Astrocyte of the cerebellum (primary cell): ENCODE measurements at places on chromosomes 1 and 21.

DNA sequence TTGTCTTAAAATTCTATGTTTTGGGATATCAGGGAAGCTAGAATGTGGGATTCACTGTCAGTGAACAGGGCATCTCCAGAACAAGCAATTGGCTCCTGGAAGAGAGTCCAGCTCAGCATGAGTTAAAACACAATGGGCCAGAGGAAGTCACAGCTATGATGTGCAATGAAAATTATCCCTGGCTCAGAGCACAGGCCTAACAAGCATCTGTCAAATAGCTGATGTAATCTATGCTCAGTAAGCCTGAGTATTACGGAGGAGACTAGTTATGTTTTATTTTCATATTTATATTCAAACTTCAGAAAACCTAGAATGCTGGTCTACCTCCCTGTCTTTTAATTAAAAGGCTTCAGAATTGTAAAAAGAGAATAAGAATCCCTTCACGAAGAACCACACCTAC lies 41.6 kb downstream of the PARP1 start:
- peak; percentile 8 for DNase-seq

- DNase-seq, result no peak
Observed at GRCh38 chr1:59605761-59606160, 209.0 kb upstream of the HOOK1 start.

GRCh38 chr1:224380003-224380402 lies 23.3 kb downstream of the CNIH4 start:
- no peak for DNase-seq

GRCh38 chr1:18947570-18947969 lies 8.9 kb downstream of the IFFO2 start:
- DNase-seq, result no peak

DNA sequence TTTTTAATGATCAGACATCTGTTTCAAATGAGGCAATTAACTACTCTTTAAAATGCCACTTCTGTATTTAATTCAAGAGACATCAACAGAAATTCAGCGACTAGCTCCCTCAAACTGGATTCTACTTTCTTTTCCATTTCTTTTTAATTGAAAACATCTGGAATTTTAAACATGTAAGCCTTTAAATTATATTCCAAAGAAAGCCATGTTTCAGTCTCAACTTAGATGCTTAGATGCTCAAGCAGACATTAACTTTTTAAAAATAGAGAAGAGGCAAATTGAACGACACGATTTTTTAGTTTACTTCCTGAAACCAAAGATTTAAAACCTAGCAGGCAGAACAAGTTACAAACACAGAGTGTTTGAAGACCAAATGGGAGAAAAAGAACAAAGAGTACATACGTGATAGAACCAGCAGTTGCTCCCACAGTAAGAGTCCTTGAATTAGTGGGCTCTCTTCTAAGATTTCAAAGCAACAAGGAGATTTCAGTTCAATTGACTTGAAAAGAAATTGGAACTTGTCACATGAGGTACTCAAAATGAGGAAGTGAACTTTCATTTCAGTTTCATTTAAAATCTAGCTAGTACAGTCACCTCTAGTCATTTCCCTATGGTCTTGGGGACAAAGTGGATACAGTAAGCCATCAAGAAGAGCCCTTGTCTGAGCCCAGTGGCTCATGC lies at the start of gene CTSS:
TSS of gene CTSS (minus strand) at position 483 of the 681 bp plus-strand sequence. CDS start 1,015 bp downstream, outside the sequence.
- no peak for DNase-seq

DNA sequence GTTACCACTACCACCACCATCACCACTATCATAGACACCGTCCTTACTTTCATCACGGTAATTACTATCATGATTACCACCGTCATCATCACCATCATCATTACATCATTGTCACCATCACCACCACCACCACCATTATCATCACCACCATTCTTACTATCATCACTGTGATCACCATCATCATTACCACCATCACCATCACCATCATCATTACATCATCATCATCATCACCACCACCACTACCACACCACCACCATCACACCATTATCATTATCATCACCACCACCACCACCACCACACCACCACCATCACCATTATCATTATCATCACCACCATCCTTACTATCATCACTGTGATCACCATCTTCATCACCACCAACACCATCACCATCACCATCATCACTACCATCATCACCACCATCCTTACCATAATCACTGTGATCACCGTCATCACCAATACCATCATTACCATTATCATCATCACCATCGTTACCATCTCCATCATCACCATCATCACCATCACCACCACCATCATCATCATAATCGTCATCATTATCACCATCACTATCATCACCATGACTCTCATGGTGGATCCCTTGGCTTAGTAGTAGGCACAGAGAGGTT lies 244.4 kb upstream of the C1orf174 start:
- no peak for DNase-seq

DNA sequence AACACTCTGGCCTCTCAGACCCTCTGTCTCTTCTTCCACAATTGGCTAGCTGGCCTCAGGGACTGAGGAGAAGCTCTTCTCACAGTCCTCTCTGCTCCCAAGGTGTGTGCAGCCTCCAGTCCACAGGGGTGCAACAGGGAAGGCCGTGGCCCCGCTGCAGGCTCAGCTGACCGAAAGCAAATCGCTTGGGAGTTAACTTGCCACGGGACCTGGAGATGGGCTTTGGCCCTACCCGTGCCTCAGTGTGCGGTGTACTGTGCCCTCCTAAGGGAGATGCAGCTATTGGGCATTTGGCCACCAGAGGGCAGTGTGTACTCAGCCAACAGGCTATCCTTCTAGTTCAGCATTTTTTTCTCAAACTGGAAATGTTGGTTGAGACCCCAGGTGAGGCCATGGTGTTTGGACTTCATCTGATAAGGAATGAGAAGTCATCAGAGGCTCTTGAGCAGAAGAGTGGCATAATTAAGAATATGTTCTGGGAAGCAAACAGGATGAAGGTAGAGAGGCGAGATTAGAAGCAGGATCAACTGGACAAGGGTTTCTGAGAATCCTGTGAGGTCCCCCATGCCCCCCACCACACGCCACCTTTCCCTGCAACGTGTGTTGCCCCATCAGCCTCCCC lies 42.5 kb upstream of the TMEM125 start:
- peak; percentile 59 for DNase-seq

DNA sequence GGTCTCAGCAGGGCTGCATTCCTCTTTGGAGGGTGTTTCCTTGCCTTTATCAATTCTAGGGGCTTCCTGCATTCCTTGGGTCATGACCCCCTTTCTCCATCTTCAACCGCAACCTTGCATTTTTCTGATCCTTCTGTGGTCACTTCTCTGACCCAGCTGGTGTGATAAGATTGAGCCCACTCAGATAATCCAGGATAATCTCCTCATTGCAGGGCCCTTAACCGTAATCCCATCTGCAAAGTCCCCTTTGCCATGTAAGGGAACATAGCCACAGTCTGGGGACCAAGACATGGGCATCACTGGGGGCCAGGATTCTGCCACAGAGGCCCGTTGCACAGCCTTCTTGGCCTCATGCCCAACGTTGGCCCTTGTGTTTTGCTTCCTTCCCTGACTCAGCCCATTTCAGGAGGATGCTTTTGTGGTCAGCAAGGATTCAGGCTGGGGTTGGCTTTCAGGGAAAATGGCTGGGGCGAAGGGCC lies 35.0 kb upstream of the IL19 start:
- no peak for DNase-seq

- DNase-seq, result no peak
Observed at GRCh38 chr1:3625151-3625907, 514 bp downstream of the TPRG1L start.

DNA sequence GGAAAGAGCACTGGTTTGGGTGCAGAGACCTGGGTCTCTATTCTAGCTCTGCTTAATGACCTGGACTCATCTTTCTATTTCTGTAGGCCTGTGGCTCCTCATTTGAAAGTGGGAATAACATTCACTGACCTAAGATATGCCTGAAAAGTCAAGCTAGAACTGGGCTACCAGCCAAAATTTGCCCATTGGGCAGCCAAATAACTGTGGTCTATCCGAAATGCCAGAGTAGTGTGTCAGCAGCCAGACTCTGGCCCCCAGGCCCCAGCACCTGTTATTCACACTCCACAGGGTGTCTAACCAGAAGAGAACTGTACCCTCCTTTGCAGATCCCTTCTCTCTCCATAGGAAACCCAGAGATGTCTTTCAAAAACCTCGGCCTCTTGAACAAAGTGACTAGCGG lies 12.6 kb downstream of the DAB1 start:
- peak; percentile 88 for DNase-seq

DNA sequence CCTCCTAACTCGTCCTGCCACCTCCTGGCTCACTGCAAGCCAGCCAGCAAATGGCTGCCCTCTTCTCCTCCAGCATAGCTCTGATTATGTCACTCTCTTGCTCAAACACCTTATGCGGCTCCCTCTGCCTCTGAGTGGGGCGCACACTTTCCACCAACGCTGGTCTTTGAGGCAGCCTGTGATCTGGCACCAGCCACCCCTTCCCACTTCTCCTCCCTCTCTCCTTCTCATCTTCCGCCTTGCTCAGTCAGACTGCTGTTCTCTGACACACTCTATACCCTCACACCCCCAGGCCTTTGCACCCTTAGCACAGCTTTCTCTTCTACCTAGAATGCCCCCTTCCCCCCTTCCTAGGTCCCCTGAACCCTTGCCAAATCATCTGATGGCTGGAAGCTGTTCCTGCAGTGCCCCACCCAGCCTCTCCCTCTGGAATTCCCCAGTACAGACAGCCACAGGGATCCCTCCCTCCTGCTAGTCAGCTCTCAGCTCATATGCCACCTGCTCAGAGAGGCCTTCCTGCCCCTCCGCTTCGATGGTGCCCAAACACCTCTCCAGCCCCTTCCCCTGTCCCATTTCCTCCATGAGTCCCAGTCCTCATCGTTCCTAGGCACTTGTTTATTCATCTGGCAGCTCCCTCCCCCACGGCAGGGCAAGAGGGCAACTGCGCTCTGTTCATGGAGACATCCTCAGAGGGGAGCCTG lies 21.7 kb upstream of the PEF1 start:
- DNase-seq, result no peak

DNA sequence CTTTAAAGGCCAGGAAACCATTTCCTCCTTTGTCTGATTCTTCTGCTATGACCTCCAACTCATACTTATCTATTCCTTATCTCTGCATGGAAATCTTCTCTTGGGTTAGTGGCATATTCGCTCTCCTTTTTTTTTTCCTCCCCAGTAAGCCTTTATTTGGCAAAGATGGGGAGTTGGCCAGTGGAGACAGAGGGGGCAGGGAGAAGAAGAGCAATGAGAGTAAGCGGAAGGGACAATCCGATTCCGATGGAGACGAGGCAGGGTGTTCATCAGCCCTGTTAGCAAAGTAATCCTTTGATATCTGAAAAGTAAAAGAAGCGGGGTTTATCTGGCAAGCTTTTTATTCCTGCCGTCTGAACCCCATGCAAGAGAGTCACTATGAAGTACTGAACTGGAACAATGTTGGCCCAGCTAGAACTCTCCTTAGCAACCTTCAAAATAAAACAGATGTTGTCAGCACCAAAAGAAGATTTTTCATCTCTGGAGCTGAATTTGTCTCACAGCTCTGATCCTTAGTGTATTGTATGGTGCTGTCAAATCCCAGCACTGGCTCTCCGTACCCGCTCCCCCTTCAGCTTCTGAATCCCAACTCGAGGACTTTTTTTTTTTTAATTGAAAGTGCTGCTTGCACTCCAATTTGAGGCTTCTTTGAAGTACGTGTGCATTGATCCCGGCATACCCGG lies 40.9 kb downstream of the PTGFRN start:
- peak; percentile 20 for DNase-seq

DNA sequence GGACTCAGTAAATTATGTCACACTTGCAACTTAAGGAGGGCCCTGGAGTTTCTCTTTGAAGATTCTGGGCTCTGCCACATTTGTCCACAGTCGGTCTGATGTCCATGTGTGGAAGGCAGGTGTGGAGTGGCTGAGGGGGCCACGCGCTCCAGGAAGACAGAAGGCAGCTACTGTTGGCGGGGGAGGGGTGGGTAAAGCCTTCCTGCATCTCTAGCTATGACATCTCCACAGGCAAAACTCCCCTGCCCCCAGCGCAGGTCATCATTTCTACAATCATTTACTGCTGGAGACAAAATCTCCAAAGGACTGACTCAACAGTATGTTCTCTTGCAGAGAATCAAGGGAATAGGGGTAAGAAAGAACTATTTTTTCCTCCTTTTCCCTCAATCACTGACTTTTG lies 11.4 kb upstream of the TSPEAR start:
- no peak for DNase-seq

- peak; percentile 32 for DNase-seq
Observed at GRCh38 chr1:159132271-159132881, 39.0 kb upstream of the CADM3 start.
